ENCODE measurements at places on chromosomes 6 and 20. TPM values are rescaled to one million over a fixed set of nuclear protein-coding genes. Genes with fewer than 3 reads are reported as not detected.
A peak's percentile ranks its signal among the peaks of the same experiment; 100 is the strongest.

GRCh38 chr6:146851837-146852236, 253.1 kb downstream of the ADGB start:
- no peak for DNase-seq

IPCEF1 gene
- total RNA-seq = 6.6 TPM

- DNase-seq = no peak
Observed at GRCh38 chr6:56787209-56787608, 144.5 kb upstream of the DST start.

PLA2G7 gene
- 0.17 TPM for total RNA-seq

DNA sequence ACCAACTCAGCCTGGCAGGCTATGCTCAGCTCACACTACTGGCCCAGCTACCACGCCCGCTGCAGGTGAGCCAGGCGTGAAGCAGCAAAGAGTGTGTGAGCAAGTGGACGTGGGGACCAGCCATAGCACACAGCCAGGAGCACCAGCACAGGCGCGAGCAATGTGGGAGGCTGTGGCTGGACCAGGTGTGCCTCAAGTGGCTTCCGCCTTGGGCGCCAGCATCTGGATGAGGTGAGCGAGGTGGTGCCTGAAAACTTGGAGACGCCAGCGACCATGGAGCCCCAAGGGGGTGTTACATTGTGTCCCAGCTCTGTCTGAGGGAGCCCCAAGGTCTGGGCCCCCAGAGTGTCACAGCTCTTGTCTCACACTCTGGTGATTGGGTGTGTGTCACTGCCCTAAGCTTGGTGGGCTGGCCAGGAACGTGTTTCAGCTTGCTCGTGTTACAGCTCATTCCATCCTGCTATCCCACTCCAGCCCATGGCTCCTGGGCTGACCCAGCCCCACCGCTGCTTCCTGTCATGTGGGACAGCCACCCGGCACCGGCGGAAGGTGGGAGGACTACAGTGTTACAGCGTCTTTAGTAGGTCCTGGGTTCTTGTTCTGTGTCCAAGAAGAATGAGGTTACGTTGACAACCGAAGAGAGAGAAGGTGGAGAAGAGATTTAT, 508.0 kb upstream of the MMS22L start:
- no peak for DNase-seq

DNA sequence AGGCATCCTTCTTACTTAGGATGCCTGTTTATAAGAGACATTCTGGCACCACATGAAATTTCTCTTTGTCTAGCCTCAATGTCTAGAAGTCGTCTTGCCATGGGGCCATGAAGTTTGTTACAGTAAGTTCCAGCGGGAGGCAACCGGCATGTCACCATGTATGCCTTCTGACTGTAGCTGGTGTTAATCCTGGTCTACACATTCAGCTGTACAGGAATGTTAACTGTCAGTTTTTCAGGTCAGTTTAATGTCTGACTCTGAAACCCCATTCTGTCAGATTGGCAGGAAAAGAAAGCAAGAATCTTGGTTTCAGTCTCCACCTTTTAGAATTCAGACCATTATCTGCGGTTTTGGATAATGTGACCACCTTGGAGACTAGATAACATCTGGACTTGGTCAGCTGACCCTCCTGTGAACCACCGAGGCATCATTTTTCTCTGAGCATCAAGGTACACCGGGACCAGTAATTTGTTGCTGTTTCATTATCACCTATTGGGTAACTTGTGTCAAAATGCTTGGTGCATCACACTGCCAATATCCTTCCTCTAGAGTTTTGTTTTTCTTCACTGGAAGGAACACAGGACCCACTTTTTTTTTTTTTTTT, 228.7 kb downstream of the DOK5 start:
- no peak for DNase-seq

DNA sequence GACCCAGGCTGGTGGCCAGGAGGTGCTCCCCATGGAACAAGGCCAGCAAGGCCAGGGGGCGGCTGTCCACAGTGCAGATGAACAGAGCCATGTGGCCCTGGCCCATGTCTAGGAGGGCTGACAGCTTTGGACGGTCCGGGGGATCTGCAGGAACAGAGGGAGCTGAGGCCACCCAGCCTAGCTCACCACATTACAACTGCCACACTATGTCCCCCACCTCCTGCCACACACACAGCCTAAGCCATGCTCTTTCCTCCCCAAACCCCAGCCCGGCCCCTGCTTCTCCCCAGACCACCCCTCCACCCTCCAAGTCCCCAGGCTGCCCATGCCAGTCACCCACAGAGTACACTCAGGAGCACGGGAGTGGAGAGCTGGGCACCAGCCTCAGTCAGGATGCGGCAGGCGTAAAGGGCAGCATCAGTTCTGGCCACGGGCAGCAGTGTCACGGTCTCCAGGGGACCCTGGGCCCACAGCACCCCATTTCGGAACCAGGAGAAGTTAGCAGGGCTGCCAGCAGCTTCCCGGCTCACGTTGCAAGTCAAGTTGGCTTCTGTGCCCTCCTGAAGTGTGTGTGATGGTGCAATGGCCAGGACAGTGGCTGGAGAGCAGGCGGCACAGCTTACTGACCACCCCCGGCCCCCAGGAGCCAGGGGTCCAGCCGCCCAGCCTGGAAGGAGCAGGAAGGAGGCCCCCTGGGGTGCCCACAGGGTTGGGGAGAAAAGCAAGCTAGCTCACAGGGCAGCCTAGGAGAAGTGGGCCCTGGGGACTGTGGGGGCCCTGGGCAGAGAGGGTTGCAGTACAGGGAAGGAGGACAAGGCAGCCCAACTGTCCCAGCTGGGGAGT, 15.2 kb upstream of the ADAM33 start:
- DNase-seq = peak; percentile 51

MUC22 gene
- total RNA-seq = not detected

DNA sequence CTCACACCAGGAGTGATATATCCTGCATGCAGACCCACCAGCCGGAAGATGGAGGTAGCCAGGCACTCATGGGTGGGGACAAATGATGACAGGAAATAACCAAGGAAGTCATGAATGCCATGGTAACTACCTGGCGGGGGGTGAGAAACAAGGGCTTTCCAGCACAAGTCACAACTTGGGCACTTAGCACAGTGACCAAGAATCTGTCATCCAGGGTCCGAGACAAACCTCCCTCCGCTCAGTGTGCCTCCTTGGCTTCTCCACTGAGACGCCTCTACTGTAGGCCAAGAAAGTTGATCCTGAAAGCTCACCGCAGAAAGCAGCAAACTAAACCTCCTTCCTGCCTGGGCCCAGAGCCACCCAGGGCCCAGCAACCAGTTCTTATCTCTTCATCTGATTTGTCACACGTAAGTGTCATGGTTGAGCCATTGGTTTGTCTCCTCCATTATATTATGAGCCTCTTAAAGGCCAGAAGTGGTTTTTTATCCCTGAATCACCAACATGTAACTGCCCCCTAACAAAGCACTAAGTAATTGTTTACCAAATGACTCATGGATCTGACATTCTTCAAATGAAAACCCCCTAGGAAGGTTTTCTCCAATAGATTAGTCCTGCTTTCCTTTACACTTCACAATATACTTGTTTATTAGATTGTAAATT, 84.3 kb upstream of the TAB2 start:
- no peak for DNase-seq

LY6G6C gene
- not detected for total RNA-seq

DNA sequence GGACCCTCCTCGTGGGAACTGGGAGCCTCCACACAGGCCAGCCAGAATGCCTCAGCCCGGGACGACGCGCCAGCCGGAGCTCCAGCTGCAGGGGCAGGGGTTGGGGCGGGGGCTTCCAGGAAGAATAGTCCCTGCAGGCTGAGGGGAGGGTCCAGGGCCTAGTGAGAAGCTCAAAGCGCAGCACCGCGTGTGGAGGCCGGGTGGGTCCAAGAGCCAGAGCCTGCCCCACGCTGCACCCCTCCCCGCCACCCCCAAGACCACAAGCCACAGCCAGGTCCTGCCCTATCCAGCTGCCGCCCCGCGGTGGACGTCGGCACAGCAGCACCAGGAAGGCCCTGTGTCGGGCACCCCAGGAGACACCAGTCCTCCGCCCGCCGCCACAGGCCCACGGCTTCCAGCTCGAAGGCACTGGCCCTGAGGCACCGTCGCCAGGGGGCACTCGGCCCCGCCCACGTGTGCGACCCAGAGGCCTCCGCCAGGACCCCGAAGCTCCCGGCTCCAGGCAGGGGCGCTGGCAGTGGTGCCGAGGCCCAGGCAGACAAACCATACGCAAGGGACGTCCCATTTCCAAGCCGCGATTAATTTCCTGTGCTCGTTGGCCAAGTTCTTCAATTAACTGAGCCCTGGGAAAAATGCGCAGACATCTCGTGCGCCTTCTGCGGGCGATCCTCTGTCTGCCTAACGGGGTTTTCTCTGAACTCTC, 19.5 kb downstream of the KCNQ2 start:
- DNase-seq = peak; percentile 84
